Fibroblast of skin of back (primary cell): ENCODE measurements at places on chromosomes 7 and 10.

DNA sequence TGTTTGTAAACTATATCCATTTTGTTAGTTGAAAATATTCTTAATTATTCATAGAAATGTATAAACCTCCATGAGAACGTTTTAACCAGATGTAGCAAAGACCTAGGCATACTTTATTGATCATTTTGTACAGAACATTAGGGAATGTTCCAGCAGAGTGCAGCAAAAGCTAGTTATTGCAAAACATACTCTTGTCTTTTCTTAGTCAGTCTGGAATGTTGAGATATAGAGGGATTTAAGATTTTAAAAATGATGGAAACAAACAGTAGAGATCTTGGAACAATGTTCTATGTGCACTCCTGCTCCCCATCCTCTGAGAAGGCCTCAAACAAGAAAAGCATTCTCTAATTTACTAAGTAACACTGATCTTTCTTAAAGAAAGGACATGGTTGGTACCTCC, 292.1 kb downstream of the BBS9 start:
- DNase-seq: peak; percentile 19

- DNase-seq: no peak
Observed at GRCh38 chr10:130146042-130146441, 9.9 kb downstream of the GLRX3 start.

GRCh38 chr10:96395931-96396877, 37.4 kb upstream of the OPALIN start:
- peak; percentile 61 for DNase-seq

DNA sequence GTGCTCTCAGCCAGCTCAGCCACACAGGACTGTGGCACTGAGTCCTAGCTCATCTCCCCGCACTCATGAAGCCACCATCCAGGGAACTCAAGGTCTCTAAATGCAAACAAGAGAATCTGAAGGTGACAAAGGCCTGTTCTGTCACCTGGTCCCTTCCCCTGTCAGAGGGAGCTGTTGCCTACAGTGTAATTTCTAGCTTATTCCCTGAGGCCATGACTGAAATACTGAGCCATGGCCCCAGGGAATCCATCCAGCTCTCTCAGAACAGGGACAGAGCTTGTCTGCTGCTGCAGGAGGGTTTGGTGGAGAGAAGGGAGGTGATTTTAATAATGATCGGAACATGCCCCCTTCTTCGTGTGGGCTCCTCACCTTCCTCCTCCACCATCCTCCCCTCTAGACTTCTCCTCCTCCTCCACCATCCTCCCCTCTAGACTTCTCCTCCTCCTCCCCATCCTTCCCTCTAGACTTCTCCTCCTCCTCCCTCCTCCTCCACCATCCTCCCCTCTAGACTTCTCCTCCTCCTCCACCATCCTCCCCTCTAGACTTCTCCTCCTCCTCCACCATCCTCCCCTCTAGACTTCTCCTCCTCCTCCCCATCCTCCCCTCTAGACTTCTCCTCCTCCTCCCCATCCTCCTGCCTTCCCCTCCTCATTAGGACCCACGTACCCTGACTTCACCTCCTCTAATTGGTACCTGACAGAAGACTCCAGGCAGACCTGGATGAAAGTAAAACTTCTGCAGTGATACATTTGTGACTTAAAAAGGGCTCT, 338.0 kb upstream of the MKI67 start:
- no peak for DNase-seq

- DNase-seq: no peak
Observed at GRCh38 chr7:33101906-33102305, 7.3 kb downstream of the RP9 start.

DNA sequence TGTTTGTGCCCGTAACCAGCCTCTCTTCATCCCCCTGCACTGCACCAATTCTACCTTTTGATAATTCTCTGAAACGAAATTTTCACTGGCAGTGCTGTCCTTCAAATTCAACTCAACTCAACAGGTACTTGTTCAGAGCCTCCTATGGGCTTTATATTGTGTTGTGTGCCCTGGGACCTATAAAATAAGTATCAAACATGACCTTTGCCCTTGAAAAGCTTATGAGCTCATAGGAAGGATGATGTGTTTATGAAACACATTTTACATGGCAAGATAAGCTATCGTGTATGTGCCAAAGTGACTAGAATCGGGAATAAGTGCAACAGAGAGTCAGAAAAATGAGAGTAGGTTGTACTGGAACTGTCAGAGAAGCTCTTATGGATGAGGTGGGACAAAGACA, 923.5 kb downstream of the LRMDA start:
- DNase-seq: no peak

GRCh38 chr7:28986765-28987110, 28.6 kb upstream of the TRIL start:
- peak; percentile 40 for DNase-seq

GRCh38 chr7:105209870-105210269, 178.9 kb downstream of the SRPK2 start:
- no peak for DNase-seq
